Peyer's patch (tissue), 4 donors: ENCODE measurements at places on chromosomes 11 and 22. TPM values are rescaled to one million over a fixed set of nuclear protein-coding genes. Genes with fewer than 3 reads are reported as not detected.

GRCh38 chr11:133598906-133599305 lies 66.6 kb upstream of the OPCML start:
- DNase-seq = no peak

- no peak for DNase-seq
These were observed 30.9 kb upstream of the CREB3L1 start for GRCh38 chr11:46246521-46246920.

GRCh38 chr11:95835768-95836488 lies 45.6 kb downstream of the CEP57 start:
- peak; percentile 47 for DNase-seq

- DNase-seq = no peak
These were observed 716.7 kb downstream of the NTM start for GRCh38 chr11:132087148-132087547.

- DNase-seq = no peak
These were observed 621.1 kb downstream of the OPCML start for GRCh38 chr11:132911186-132911585.

RGL4 gene
- total RNA-seq = not detected

DNA sequence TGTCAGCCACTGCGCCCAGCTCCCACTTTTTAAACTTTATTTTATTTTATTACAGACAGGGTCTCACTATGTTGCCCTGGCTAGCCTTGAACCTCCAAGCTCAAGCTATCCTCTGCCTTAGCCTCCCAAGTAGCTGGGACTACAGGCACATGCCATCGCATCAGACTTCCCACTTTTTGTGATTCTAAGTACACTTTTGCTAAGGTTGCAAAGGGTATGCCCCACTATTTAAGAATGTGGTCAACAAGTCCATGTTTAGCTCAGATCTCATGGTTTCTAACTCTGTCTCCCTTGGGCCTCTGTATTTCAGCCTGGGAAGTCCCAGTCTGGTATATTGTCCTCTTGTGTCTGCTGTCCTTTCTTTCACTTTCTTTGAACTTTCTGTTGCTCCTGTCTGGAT lies 35.3 kb downstream of the EXPH5 start:
- DNase-seq = no peak

GRCh38 chr11:35593143-35593542 lies 25.1 kb upstream of the FJX1 start:
- no peak for DNase-seq

NOX4 gene
- total RNA-seq = not detected

DNA sequence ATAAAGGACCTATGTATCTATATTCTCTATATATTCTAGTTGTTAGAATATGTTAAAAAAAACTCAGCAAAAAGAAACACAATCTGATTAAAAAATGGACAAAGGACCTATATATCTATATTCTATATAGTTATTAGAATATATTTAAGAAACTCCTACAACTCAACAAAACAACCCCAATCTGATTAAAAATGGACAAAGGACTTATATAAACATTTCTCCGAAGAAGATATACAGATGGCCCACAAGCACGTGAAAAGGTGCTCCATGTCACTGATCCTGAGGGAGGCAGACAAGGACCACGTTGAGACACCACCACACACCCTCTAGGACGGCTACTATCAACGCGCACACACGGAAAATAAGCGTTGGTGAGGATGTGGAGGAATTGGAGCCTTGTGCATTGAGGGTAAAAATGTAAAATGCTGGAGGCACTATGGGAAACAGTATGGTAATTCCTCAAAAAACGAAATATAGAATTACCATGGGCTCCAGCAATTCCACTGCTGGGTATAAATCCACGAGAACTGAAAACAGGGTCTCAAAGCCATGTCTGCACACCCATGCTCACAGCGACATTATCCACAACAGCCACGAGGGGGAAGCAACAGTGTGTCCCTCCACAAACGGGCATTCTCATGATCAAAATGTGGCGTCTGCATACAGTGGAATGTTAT lies 22.7 kb downstream of the YPEL1 start:
- peak; percentile 56 for DNase-seq

DNA sequence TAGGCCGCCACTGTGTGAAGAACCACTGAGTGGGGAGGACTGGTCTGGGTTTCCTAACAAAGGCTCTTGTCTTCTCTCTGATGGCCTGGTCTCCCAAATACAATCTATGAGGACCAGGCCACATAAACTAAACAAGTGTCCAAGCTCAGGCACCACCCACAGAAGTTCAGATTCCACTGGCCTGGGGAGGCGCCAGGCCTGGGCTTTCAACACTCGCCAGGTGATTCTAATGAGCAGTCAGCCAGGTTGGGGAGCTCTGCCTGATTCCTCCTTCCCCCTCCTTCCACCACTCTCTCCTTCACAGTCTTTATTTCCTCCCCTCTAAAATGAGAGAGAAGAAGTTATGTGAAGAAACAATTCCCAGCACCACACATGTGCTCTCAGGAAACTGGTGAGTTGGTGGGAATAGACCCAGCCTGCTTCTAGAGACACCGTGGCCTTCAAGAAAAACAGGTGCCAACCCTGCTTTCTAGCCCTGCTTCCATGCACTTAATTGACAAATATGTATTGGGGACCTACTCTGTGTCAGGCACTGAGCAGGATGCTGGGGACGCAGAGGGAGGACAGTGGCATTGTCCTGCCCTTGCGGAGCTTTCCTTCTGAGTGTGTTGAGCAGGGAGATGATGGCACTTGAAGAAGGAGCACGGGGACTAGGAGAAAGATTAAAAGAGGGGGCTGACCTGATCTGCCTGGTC lies 242.5 kb downstream of the TENM4 start:
- DNase-seq = no peak

DNA sequence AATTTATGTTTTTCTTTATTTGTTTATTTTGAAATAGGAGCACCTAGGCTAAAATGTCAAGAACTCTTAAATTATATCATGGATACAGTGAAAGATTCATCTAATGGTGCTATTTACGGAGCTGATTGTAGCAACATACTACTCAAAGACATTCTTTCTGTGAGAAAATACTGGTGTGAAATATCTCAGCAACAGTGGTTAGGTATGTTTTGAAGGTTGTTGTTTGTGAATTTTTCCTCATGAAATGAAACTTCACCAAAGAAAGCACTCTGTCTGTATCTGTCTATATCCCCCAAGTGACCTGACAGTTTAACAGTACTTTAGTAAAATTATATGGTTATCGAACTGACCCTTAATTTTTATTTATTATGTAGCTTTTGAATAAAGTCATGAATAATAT lies 12.8 kb downstream of the ATM start:
- DNase-seq = no peak

PPP1CA gene
- 172 TPM for total RNA-seq

AMOTL1 gene
- total RNA-seq = 6.2 TPM

GRCh38 chr22:50640857-50641647 lies 13.1 kb upstream of the ARSA start:
- DNase-seq = no peak

- no peak for DNase-seq
These were observed 116.0 kb upstream of the DDI1 start for GRCh38 chr11:103920449-103920848.

DNA sequence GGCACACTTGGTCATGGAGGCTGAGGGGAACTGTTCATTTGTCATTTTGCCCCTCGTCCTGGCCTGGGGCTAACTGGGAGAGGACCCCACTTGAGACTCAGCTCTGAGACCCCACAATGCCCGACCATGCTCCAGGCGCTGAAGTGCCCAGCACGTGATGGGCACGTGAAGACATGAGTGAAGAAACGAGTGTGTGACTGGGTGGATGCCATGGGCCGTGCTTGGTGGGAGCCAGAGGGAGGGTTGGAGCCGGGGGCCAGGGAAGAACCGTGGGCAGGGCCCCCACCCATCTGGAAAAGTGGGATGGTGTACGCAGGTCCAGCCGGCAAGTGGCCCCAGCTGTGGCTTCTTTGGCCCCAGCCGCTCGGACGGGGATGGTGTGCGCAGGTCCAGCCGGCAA lies 61.1 kb downstream of the WNT7B start:
- DNase-seq = no peak

GRCh38 chr11:16789063-16789420 lies 50.6 kb downstream of the C11orf58 start:
- no peak for DNase-seq

DNA sequence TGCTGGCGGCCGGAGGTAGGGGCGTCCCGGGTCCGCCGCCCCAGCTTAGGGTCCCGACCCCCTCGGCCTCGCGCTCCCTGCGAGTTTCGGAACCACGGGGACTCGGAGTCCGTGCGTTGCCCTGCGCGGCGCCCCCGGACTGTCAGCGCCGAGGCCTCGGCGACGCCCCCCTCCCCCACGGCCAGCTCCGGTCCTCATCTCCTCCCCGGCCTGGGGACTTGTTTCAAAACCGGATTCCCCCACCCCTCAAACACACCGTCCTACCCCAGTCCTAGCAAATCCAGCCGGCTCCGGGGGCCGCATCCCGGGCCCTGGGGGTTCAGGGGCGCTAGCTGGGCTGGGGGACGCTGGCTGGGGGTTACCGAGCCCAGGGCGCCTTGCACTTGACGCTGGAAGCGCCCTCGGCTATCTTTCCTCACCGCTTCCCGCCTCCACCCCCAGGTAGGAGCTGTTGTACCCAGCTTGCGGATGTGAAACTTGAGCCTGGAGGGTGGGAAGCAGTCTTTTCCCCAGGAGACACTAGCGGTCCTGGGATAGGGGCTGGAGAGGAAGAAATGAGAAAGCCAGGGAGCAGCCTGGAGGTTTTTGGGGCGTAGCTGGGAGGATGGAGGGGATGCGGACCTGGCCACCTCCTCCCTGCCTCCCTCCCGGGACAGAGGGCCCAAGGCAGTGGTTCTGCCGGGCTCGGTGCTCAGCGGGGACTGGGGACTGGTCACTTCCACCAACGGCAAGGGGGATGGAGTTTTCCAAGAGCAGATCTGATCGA lies 550 bp downstream of the FBLN1 start:
- no peak for DNase-seq

DNA sequence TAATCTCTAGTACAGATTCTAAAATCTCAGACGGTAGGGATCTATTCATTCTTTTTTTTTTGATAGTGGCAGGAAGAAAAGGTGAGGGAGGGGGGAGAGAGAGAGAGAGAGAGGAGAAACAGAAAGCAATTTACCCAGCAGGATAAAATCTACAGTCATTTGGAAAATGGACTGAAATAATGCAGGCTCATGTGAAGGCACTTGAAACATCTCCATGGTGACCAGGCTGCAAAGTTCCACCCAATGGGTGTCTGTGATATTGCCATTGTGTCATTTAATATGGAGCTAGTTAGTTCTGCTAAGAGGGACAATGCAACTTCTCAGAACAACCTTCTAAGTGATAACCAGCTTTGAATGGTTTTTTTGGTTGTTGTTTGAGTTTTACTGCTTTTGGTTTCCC lies 165.2 kb upstream of the RAG2 start:
- no peak for DNase-seq

CNGA4 gene
- not detected for total RNA-seq

DNA sequence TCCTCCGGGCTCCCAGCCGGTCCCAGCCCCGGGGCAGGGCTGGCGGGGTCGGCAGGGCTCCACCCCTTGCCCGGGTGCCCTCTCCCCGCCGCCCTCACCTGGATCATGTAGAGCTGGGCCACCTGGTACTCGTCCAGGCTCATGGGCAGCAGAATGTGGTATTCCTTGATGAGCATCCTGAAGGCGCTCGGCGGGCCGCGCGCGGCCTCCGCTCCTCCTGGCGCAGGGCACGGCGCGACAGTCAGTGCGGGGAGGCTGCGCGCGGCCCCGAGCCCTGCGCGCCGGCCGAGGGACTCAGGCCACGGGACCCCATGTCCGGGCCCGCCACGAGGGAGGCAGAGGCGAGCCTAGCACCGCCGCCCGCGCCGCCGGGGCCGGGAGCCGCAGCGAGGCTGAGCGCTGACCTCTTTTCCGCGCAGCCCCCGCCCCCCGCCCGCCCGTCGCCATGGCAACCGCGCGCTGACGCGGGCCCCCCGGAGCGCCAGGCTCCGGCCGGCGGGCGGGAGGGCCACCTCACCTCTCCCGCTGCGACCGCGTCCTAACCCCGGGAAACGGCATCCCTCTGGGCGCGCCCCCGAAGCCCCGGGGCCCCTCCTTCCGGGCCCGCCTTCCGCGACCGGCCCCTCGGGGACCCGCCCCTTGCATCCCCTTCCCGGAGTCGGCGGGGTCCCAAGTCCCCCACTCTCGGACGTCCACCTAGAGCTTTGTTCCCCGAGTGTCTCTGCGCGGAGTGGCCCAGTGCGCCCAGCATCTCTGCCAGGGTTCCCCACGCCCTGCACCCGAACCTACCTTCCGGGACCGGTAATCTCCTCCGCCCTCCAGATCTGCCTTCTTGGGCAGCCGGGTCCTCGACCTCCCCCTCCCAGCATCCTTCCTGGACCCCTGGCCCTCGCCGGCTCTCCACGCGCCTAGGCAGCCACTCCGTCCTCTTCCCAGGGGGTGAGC lies 886 bp downstream of the PITPNM1 start:
- peak; percentile 54 for DNase-seq

- DNase-seq = no peak
These were observed 152.9 kb downstream of the DBX1 start for GRCh38 chr11:20007386-20007785.

- DNase-seq = no peak
These were observed 69.7 kb downstream of the PRMT3 start for GRCh38 chr11:20457001-20457799.

SMC1B gene
- total RNA-seq = not detected

GRCh38 chr11:104823657-104824056 lies 74.6 kb downstream of the CASP12 start:
- DNase-seq = no peak

- no peak for DNase-seq
These were observed 179.2 kb upstream of the ZC3H12C start for GRCh38 chr11:109914038-109914437.

DTX4 gene
- 41.3 TPM for total RNA-seq

- DNase-seq = no peak
These were observed 706.9 kb upstream of the LUZP2 start for GRCh38 chr11:23789938-23790371.

- no peak for DNase-seq
These were observed 6.2 kb downstream of the PICALM start for GRCh38 chr11:86062719-86063118.

SERGEF gene
- total RNA-seq = 19.4 TPM
